ENCODE measurements at places on chromosomes 4 and X.

- no peak for DNase-seq
Measured at GRCh38 chrX:150575419-150575814, 7.0 kb downstream of the MTM1 start.

GRCh38 chr4:53717064-53717549 is 125.8 kb upstream of the LNX1 start:
- DNase-seq, result no peak

- DNase-seq, result no peak
Measured at GRCh38 chr4:100174985-100175383, 15.3 kb downstream of the DDIT4L start.

- DNase-seq, result no peak
Measured at GRCh38 chr4:76756416-76756815, 141.5 kb downstream of the SOWAHB start.

Data from AG09319 (cell line).